ENCODE measurements at places on chromosomes 5 and 9. TPM values are rescaled to one million over a fixed set of nuclear protein-coding genes. Genes with fewer than 3 reads are reported as not detected.

DNA sequence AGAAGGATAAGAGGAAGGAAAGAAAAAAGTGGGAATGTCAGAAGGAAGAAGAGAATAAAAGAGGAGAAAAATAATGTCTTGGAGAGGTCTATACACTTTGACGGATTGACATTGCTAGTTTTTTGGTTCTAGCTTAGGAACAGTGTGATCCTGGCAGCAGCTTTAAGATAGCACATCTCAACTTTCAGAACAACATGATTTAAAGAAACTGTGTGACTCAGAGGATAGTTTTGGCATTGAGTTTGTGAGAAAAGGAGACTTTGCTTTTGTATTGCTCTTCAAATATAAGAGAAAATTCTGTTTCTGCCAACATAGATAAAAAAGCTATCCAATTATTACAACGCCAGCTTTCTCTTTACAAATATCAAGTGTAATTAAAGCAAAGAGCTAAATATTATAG, 260.7 kb upstream of the ARRDC3 start:
- no peaks in the 10 kb centered on the region for H3K4me1 ChIP-seq
- peak; percentile 25 for DNase-seq
- H3K36me3 ChIP-seq, result no peaks in the 10 kb centered on the region
- no peak overlapping the region for H3K4me3 ChIP-seq
- peaks cover 3% of the 10 kb centered on the region for H3K27me3 ChIP-seq
- H3K27ac ChIP-seq, result no peak overlapping the region

The MEIKIN gene
- total RNA-seq, result not detected

GRCh38 chr5:157568720-157569119, 6.9 kb downstream of the ADAM19 start:
- H3K36me3 ChIP-seq, result no peaks in the 10 kb centered on the region
- H3K27me3 ChIP-seq, result no peaks in the 10 kb centered on the region
- H3K4me3 ChIP-seq, result no peak overlapping the region
- no peak overlapping the region for H3K27ac ChIP-seq
- peaks cover 23% of the 10 kb centered on the region for H3K4me1 ChIP-seq

DNA sequence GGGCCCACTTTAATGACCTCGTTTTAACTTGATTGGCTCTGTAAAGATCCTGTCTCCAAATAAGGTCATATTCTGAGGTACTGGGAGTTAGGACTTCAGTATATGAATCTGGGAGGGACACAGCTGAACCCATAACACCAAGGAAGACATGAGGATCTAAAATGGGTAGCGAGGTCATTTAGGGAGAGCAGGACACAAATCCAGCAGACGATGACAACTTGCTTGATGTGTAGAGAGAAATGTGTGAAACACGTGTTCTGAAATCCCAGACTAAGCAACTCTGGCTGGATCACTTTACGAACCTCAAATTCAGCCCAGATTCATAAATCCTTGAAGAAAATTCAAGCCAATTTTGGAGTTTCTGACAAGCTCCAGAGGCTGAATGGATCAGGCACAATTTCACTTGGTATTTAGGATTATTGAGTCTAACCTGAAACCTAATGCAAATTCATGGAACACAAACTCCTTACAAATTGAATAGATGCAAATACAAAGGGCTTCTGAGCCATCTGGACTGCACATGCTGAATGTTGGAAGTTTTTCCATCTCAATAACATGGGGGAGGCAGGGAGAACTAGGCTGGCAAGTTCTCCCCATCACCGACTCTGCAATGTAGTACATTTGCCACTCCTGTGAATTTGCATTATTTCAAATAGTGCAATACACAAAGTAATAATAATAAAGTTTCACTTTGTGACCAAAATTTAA, 74.0 kb upstream of the SLC30A5 start:
- H3K27me3 ChIP-seq, result peaks cover 15% of the 10 kb centered on the region
- no peak for DNase-seq
- H3K4me3 ChIP-seq, result no peak overlapping the region
- no peaks in the 10 kb centered on the region for H3K4me1 ChIP-seq
- no peak overlapping the region for H3K27ac ChIP-seq

DNA sequence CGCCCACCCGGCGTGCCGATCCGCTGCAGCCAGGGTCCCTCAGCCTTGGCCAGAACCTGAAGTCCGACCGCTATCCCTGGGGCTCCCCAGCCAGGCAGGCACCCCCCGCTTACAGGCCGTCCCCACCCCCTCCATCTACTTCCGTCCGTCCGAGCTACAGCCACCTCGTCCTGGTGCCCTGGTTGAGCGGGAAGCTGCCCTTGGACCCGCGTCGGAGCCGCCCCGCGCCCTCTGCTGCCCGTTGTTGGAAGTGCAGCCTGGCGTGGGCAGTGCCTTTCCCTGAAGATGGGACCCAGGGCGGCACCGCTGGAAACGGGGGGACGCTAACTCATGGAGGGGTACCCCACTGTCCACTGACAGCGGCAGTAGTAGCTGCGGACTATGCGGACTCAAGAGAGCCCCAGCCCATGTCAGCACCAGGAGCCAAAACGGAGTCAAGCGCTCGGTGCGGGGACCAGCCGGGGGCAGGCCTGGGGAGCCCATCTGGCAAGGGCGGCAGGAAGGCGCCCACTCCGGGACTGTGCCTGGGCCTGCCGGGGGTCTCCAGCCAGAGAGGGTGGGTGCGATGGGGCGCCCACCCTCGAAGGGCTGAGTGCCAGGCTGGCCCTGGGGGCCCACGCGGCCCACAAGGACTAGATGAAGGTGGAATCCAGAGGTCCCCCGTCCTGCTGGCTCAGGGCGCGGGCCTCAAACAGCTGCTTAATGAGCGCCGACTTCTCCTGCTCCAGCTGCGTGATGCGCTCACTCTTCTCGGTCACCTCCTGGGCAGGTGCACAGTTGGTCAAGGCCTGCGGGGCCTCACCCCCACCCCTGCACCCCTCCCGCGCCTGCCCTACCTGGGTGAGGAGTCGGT, 6.1 kb downstream of the SAPCD2 start:
- peak; percentile 58 for DNase-seq
- H3K27ac ChIP-seq, result no peak overlapping the region
- no peaks in the 10 kb centered on the region for H3K4me1 ChIP-seq
- H3K36me3 ChIP-seq, result no peaks in the 10 kb centered on the region

DNA sequence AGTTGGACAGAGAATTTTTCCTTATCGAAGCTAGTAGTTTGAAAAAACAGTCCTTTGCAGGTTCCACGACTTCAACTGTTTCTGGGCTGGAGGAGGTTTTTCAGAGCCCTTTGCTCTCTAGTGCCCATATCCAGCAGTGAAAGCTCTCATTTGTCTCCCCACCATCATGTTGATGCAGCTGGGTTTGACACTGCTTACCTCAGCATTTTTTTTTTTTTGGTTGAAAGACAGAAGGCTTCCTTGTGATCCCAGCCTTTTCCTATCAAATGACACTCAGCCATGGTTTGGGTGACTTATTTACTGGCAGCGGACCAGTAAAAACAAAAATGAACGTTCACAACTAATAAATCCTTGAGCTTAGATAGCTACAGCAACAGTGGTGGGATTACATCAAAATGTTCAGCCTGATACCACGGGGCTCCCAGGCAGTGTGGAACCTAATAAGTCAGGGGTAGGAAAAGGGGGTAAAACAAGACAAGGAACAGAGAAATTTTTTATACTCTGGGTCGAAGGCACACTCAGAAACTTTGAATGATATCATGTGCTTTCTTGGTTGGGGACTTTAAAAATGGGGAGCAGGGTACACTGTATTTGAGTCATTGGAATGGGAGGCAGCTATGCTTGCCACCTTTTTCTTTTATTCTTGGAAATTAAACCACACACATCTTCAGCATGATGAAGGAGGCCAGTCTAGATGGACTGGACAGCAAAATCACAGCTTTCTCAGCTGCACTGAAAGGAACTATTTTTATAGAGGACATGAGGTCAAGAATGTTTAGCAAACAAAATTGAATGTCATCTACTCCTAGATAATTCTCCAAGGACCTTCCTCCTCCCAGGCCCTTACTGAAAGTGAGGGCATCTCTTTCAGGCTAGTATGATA, 308.9 kb upstream of the MPDZ start:
- peaks cover 13% of the 10 kb centered on the region for H3K27me3 ChIP-seq
- no peak overlapping the region for H3K27ac ChIP-seq
- no peaks in the 10 kb centered on the region for H3K36me3 ChIP-seq
- DNase-seq, result no peak
- no peak overlapping the region for H3K4me3 ChIP-seq
- no peaks in the 10 kb centered on the region for H3K4me1 ChIP-seq

- no peak overlapping the region for H3K4me3 ChIP-seq
- no peaks in the 10 kb centered on the region for H3K36me3 ChIP-seq
- no peak overlapping the region for H3K27ac ChIP-seq
Observed at GRCh38 chr9:19496321-19497050, 87.7 kb downstream of the ACER2 start.

The FAM151B gene
- total RNA-seq, result 3.4 TPM

DNA sequence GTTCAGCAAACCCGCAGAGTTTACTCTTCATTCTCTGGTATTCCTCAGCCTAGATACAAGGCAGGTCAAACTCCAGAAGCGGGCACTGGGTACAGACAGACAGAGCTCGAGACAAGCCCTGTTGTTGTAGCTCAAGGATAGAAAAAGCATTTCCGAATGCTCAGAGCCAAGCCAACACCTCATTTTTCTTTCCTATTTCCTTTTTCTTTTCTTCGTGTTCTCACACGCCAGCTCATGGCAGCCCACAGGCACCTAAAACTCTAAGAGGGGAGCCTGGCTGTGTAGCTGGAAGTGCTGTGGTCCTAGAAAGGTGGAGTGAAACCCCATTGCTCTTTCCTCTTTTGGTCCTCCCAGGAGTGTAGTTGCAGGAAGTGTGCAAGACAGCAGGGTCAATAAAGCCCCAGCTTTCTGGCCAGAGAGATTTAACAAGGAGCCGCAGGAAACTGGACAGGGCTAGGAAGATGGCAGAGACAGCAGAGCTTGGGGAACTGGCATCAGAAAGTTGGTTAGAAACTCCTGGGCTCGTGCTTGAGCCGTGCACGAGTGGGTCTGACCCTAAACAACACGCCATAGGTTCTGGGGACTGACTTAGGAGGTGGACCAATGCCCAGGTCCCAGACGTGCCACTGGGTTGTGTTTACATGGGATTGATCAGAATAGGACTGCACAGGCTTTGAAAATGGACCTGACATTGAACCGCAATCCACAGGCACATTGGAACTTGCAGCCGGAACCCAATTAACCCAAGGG, 41.6 kb downstream of the ADAMTS2 start:
- H3K4me1 ChIP-seq, result peaks cover 47% of the 10 kb centered on the region
- H3K4me3 ChIP-seq, result peak overlapping the region; percentile 50
- H3K36me3 ChIP-seq, result no peaks in the 10 kb centered on the region
- H3K27ac ChIP-seq, result peak overlapping the region; percentile 96
- DNase-seq, result no peak

The GRM6 gene
- total RNA-seq, result not detected
